ENCODE measurements at places on chromosomes 4 and X.

DNA sequence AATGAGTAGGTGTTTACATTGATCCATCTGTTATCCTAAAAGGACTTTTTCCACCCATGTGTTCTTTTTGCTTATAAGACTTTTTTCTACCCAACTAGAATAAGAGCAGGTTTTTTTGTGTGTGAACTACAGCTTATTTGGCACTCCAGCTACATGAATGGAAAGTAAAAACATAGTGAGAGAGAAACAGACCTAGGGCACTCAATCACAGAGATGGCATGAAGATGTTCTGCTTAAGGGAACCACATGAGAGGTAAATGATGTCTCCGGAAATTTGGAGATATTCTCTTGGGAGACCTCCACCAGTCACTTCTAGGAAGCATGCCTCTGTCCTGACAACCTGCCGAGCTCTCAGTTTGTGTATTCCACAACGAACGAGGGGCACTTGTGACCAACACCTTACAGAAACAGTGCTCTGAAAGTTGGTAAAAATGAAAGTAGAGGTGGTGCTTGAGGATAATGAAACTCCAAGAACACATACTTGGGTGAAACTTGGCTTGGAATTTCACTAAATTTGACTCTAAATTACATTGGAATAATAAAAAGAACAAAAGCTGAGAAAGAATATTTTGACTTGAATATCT, 788.4 kb upstream of the GALNTL6 start:
- DNase-seq, result no peak

GRCh38 chrX:68432648-68433047, 647 bp downstream of the OPHN1 start:
- DNase-seq, result no peak

DNA sequence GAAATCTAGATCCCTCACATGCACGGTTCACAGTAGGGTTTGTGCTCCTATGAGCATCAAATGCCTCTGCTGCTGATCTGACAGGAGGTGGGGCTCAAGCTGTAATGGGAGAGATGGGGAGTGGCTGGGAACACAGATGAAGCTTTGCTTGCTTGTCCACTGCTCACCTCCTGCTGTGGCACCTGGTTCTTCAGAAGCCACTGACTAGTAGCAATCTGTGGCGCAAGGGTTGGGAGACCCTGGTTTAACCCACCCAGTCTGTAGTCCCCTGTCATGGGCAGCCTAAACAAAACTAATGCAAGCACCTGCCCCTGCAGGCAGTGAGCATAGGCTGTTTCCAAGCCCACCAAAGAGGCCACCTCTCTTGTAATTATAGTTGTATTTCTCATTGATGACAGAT, 116.6 kb downstream of the SHOX start:
- no peak for DNase-seq

- DNase-seq, result no peak
These were observed 10.4 kb downstream of the ANOS1 start for GRCh38 chrX:8721536-8721935.

- no peak for DNase-seq
These were observed 80.2 kb downstream of the SCD5 start for GRCh38 chr4:82718162-82718940.

GRCh38 chr4:63017300-63017699, 1392.0 kb downstream of the TECRL start:
- DNase-seq, result no peak

- no peak for DNase-seq
These were observed 37.0 kb downstream of the FGF2 start for GRCh38 chr4:122863639-122864038.

DNA sequence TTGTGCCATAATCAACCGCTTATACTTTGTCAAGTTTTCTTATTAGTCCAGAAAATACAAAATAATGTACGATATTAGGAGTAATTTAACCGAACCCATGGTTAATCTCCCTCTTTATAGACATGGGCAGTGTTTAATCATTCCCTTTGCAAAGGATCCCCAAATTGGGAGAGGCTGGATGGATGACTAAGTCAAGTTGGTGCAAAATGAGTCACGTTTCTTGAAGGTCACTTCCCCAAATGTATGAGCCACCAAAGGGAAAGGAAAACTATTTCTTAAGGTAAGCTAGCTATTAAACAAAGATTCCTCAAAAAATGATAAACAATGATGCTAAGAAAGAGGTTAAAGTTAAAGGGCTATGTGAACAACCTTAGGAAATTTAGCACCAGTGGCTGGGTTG, 17.5 kb downstream of the MAML3 start:
- DNase-seq, result no peak

Measured in activated CD4-positive, alpha-beta T cell treated with anti-CD3 and anti-CD28 coated beads, Interleukin-2, amount 50 U/mL, for 1 hour (primary cell).